ENCODE measurements at places on chromosomes 4 and X. TPM values are rescaled to one million over a fixed set of nuclear protein-coding genes. Genes with fewer than 3 reads are reported as not detected.

DNA sequence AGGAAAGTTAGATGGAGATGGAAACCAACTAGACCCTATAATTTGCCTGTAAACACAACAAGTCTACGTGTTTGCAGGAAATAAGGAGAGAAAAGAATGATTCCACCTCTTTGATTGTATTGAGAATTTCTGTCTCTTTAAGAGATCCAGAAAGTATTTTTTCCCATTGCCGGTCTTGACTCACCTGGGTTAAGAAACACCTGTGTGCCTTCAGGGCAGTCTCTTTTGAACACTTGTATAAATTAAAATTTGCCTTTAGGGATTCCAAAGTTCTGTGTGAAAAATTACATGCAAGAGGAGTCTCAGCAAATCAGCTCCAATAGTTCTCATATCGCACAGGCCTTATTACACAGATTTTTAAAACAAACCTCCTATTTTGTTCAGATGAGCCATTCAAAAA lies 46.0 kb upstream of the SMAD1 start:
- DNase-seq = no peak

DNA sequence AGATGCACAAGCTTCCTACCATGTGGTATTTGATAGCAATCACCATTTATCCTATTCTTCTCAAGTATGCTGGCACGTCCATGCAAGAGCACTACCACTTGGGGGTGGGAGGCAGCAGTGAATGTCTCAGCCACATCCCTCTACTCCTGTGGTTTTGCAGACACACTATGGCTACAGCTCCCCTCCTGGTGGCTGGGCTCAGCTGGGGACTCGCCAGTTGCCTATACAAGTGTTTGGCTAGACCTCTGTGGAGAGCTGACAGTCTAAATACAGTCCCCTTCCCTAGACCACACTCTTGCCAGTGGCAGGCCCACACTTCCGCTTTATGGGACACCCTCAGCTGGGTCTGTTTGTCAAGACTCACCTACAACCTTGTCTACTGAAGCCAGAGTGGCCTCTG lies 53.2 kb downstream of the ADGRA3 start:
- DNase-seq = no peak

DNA sequence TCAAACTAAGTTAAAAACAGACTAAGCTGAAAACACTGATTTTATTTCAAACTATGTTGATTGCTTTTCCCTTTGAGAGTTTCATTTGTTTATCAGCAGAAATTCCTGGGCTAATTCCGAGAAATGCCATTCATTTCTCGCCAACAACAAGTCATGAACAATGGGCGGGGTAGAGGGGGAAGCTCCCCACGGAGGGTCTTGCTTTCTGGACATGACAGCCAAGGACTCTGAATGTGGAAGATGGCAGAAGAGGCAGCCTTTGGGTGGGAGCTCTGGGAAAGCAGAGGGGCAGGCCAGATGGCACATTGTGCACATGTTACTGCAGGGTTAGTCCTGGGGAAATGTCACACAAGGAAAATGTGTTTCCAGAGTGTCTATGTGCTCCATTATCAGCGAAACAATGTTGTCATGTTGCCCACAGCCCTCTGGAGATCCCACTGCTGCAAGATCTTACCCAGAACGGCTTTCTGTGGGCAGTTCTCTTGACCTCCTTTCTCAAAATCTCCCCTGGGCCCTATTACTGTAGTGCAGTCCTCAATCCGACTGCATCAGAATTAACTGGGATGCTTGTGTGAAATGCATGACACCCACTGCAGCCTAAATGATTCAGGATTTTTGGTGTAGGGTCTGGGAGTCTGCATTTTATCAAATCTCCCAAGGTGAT lies 45.0 kb downstream of the CHRDL1 start:
- DNase-seq = no peak

DNA sequence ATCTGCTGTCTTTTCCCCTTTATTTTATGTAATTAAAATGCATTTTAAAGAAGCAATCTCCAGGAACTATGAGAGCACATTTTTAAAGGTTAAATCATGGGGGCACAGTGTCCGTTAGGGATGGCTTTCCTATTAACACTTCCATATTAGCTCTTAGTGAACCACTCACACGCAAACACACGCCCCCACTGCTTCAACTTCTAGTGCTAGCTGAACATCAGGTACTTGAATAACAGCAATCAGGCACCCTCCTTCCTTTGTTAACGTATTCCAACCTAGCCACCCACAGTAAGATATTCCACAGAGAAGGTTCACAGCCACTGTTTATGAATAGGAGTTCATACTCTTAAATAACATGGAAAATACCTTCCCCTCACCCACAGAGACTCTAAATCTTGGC lies 9.3 kb downstream of the TMEM255A start:
- DNase-seq = peak; percentile 19

DNA sequence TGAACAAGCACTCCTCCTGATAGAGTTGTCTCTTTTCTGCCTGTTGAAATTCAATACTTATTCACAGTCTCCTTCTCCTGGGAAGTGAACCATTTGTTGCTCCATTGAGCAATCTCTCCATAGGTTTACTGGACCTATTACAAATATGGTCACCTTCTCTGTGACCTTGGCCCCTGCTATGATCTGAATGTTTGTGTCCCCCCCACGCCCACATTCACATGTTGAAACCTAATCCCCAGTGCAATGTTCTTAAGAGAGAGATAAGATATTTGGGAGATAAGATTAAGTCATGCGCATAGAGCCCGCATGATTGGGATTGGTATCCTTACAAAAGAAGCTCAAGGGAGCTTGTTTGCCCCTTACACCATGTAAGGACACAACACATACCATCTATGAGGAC lies 54.1 kb upstream of the GABRE start:
- no peak for DNase-seq

DNA sequence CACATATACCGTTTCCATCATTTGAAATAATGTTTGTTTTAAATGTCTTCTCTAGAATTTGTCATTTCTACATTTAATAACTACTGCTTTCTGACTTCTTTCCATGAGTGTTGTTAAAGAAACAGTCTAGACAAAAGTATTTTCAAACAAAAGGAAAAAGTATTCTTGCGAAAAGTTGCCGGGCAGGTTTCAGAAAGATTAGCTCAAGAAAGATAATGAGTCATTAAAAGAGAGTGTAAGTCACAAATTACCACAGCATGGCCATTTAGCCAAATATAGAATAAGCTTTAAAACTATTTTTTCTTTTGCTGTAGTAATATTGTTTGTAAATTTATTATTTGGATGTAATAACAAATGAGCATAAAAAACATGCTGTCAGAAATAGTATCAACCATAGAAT lies 493.0 kb downstream of the TLL1 start:
- DNase-seq = no peak

DNA sequence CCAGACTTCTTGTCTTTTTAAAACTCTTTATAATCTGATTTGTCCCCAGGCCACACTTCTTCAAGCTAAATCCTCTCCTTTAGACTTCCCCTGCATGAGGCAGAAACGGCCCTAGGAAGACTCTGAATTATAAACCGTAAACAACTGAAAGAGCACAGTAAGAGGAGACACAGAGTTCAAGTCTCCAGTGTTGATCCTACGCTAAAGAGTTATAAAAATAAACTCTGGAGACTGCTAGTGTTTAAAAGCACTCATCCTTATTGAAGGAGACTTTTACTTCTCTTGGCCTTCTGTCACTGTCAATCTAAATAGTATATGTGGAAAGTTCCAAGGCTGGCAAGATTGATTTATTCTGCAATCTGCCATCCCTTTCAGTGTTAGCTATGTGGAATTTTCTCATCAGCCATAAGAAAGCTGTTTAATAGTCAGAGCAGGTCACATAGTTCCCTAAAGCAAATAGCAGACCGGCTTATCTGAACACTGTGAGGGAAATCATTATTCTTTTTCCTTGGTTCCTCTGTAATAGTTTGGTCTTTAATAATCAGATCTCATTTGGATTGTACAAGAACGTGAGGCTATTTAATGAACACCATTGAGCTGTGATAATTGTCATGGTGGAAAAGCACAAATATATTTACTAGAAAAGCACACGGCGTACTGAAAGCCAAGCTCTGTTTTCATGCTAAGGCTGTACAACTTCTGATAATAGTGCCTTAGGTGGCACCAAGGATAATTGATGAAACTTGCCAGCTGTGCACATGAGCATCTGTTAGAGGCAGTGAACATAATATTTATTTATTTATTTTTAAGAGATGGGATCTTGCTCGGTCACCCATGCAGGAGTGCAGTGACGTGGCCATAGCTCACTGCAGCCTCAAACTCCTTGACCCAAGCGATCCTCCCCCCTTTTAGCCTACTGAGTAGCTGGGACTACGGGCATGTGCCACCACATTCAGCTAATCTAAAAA lies 157.7 kb downstream of the CEP135 start:
- no peak for DNase-seq

GRCh38 chr4:100099746-100100145 lies 90.5 kb downstream of the DDIT4L start:
- DNase-seq = no peak

DNA sequence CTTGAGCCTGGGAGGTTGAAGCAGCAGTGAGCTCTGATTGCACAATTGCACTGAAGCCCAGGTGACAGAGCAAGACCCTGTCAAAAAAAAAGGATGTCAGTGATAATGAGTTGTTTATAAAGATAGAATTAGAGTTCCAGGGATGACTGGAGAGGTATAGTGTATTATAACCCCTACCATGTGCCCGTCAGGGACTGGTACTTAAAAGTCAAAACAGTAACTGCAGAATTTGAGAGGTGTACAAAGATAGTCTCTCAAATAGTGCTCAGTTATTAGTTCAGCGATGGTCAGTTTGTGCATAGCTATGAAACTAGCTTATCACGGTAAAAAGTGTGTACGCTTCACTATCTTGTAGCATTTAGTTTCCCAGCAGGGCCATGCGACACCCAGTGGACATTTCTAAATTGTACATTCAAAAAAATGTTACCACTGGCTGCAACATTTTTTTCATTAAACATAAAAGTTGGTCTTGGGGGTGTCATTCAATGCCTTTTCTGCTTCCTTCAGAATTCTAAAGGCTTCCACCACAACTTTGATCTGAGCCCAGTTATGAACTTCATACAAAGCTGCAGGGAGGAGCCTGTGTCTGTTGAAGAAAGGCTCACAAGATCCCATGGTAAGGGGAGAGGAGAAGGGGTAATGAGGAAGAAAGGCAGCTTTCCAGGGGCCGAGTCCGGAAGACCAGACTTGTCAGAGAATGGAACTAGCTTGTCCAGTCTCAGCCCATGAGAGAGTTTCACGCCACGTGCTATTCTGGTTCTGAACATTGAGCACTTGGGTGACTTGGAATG lies 9.2 kb upstream of the GYG2 start:
- DNase-seq = peak; percentile 23

The FAT4 gene
- total RNA-seq = not detected

The HSFX3 gene
- total RNA-seq = not detected

The NHSL2 gene
- not detected for total RNA-seq

The P2RY10 gene
- total RNA-seq = 15.1 TPM
